ENCODE measurements at places on chromosomes 11 and 22.

GRCh38 chr11:109914809-109915653 is 178.2 kb upstream of the ZC3H12C start:
- DNase-seq, result no peak

- no peak for DNase-seq
Observed at GRCh38 chr11:69040581-69041260, 8.0 kb upstream of the TPCN2 start.

GRCh38 chr11:90251599-90251998 is 28.8 kb upstream of the CHORDC1 start:
- DNase-seq, result no peak

DNA sequence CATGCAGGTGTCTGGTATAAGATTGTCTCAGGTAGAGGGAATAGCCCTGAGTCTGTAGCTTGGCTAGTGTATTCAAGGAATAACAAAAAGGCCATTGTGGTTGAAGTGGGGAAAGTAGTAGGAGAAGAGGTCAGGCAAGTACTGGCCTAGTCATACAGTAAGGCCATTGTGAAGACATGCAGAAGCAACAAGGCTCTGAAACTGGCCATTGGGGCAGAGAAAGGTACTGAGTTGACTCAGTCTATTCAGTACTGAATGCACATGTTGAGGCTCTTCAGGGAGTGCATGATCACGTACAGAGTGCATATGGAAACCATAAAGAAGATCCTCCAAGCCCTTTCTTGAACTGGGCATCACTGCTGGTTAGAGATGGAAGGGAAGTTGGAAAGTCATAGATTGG is 477.6 kb downstream of the SOX6 start:
- no peak for DNase-seq

DNA sequence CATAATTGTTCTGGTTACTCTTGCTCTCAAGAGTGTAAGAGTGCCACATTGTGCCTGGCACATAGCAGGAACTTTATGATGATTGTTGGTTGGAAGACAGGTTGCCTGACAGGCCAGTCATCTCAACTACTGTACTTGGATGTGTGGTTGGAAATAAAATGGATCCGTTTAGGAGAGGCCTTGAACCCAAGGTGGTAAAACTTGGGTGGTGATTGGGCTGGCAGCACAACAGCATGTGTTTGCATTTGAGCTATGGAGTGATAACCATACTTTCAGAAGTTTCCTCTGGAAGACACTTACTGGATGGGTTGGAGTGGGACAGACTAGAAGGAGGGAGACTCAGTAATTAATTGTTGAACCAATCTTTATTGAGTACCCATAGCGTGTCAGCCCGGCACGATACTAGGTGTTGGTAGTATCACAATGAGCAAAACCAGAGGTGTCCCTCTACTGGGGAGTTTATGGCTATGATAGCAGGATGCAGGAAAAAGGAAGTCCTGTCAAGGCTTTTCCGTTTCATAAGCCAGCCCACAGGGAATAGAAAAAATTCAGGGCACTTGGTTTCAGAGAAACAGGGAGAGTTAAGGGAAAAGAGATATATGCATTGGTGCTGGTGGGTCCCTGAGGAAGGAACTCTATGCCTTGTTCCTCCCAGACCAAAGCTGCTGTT is 3.1 kb upstream of the TMEM109 start:
- no peak for DNase-seq

GRCh38 chr11:130051082-130051481 is 18.6 kb upstream of the APLP2 start:
- DNase-seq, result no peak

DNA sequence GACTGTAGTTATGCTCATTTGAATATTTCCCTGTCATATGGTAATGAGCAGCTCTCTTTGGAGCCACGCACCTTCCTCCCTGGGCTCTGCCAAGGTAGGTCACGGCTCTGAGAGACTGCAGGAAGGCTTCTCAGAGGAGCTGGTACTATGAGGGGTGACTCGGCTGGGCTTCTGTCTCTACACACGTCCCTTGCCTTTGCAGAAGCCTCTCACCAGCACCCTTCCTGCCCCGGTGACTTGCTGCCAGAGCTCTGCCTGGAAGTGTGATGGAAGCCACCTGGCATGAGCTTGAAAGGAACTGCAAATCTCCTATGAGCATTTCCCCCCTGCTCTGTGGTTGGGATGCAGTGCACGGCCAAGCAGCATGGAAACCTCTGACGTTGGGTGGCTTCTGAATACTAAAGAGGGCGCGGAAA is 74.2 kb downstream of the KIRREL3 start:
- no peak for DNase-seq

DNA sequence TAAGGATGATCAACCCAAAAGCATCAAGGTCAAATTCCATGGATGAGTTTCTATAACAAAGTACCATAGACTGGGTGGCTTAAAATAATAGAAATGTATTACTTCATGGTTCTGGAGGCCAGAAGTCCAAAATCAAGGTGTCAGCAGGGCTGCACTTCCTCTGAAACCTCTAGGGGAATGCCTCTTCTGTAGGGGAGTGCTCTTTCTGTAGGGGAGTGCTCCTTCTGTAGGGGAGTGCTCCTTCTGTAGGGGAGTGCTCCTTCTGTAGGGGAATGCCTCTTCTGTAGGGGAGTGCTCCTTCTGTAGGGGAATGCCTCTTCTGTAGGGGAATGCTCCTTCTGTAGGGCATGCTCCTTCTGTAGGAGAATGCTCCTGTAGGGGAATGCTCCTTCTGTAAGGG is 65.5 kb downstream of the FBLN1 start:
- no peak for DNase-seq

GRCh38 chr22:27170491-27170890 is 513.1 kb downstream of the MIAT start:
- DNase-seq, result peak; percentile 29

- DNase-seq, result peak; percentile 46
Observed at GRCh38 chr11:46489656-46490560, 98.3 kb upstream of the CHRM4 start.

- no peak for DNase-seq
Observed at GRCh38 chr11:119206511-119207414, 624 bp downstream of the CBL start.
